HepG2 (cell line): ENCODE measurements at places on chromosomes 12 and 14.

GRCh38 chr12:121356657-121357056 is 4.4 kb upstream of the ANAPC5 start:
- DNase-seq: peak; percentile 15

GRCh38 chr12:42145197-42145549 is 499 bp upstream of the GXYLT1 start:
- DNase-seq: no peak

DNA sequence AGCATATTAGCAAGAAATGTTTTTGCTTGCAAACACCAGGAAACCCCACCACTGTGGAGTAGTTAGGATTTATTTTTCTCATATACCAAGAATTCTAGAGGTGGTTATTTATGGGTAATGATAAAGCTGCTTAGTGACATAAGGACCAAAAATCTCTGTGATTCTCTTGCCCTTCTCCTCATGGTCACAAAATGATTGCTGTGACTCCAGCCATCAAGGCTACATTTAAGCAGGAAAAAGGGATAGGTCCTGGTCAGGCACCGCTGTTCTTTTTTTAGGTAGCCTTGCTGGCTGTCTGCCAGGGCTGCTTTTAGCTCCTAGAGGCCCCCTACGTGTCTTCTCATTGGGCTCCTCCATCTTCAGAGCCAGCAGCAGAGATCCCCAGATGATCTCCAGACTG is 104.2 kb downstream of the AACS start:
- no peak for DNase-seq

GRCh38 chr14:96576937-96577336 is 74.8 kb downstream of the PAPOLA start:
- peak; percentile 10 for DNase-seq

DNA sequence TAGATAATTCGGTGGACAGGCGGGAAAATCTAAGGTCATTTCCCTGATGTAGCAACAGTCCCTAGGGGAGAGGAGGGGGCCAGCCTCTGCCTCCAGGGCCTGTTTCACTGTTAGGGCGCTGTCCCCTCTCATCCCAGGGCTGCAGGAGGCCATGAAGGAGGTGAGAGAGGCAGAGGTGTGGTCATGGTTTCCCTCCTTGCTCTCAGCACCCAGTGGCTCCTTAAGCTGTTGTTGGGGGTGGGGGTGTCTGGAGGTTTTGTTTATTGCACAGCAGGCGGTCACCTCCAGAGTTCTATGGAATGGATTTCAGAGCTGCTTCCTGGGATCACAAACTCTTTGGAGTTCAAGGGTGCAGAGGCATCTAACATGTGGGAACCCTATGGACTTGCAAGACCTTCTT is 212.5 kb upstream of the RTL1 start:
- no peak for DNase-seq

- no peak for DNase-seq
Measured at GRCh38 chr12:117622741-117623140, 261.3 kb upstream of the NOS1 start.

DNA sequence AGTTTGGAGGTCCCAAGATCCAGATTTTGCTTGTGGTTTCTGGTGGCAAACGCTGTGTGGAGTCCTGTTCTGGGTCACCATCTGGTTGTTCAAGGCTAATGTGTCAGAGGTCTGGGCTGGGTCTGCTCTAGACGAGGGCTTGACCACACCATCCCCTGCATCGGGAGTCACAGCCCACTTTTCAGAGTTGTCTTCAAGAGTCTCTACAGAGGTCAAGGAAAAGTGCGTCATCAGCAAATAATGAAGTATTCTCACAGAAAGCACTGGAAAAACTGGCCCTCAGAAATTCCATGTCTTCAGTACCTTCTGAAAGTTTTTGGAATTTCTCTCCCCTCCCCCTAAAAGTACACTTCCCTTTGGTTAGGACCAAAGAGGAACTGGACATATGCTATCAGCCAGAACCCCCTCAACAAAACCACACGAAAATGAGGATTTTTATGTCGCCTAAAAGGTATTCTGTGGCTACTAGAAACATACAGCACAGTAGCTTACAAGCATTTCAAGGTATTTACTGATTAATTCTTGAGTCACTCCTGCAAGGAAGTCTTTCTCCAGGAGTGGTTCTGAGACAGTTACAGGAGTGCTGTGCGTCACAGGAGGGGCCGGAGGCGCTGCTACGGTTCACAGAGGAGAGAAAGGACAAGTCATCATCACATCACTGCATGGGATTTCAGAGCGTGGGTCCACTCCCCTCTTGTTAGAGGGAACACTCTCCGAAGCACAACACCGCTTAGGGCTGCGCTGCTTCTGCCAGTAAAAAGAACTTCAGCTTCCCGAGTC is 35.4 kb downstream of the RAD52 start:
- DNase-seq: no peak

GRCh38 chr14:68824517-68825347 is 31.9 kb upstream of the ZFP36L1 start:
- DNase-seq: peak; percentile 80

DNA sequence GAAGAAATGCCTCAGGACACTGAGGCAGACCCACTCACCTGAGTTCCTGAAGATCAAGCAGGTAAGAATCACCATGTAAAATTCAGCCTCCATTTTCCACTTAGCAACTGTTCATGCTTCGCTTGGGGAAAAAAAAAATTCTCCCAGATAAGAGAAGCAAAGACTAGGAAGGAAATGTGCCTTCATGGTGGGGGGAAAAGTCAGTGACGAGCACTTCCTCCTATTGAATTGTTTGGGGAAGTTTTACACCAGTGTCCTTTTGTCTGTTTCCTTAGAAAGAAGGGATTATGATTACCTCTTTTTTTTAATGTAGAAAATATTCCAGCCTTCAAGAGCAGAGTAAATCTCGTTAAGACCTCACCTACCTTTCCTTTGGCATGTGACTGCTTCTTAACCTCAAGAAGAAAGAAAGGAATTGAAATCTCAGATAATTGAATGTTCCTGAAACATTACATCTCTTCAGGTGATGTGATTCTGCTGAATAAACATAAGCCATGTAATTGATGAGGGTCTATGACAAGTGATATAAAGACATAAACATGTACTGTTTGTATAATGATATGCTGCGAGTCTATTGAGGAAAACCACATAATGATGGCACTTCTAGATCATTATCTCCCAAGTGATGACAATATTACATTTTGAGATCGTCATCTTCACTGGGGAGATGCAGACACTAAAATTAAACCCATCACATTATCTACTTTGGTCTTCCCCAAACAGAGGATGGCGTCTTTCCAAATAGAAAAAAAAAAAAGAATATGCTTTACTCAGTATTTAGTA is at the start of gene PTPRB:
TSS of gene PTPRB (minus strand) at position 127 of the 783 bp plus-strand sequence. CDS start at position 93, 34 bp downstream.
- DNase-seq: no peak

GRCh38 chr12:45415393-45415817 is 199.5 kb downstream of the ANO6 start:
- peak; percentile 2 for DNase-seq

- DNase-seq: peak; percentile 73
Measured at GRCh38 chr14:22391908-22392565, 197.0 kb downstream of the DAD1 start.
